ENCODE measurements at places on chromosomes 1 and 21.

GRCh38 chr1:203526130-203526529 is 32.2 kb downstream of the OPTC start:
- no peak for DNase-seq

DNA sequence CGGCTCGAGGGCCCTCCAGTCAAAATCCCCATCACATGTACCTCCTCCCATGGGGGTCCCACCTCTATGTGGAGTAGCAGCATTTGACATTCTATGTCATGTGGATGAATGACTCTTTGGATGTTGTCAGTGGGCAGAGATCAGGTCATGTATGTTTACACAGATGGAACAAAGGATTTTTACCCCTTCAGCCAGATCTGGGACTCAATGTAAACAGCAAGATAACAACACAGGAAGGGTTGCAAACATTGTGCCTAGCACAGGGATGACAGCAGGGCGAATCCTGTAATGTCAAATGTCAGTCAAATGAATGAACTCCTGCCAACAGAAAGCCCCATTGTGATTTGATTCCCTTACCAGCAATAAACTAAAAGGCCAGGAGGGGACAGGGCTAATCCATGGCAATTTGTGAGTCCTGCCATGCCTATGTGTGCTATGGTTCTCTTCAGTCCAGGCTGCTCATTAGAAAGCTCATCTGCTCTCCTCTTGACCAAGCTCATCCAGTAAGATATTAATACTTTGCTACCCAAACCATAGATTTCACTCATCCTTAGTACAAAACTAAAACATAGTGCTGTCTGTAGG is 60.3 kb downstream of the PGBD5 start:
- no peak for DNase-seq

GRCh38 chr1:82795508-82796149 is 994.9 kb downstream of the ADGRL2 start:
- no peak for DNase-seq

DNA sequence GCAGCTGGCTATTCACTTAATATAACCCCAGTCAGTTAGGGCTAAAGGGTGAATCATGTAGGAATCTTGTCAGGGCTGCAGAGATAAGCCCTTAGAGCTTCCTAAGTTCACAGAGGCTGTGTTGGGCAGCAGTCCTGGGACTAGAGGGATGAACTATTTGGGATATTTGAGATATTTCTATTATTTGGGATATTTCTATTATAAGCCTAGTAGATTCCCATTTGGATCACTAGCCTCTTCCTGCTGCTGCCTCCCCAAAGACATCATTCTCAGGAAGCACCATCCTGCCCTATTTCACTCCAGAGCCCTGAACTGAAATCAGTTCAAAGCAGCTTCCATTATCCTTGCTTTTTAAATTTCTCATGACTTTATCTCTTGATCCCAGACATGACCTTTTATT is 501.3 kb downstream of the NUF2 start:
- no peak for DNase-seq

DNA sequence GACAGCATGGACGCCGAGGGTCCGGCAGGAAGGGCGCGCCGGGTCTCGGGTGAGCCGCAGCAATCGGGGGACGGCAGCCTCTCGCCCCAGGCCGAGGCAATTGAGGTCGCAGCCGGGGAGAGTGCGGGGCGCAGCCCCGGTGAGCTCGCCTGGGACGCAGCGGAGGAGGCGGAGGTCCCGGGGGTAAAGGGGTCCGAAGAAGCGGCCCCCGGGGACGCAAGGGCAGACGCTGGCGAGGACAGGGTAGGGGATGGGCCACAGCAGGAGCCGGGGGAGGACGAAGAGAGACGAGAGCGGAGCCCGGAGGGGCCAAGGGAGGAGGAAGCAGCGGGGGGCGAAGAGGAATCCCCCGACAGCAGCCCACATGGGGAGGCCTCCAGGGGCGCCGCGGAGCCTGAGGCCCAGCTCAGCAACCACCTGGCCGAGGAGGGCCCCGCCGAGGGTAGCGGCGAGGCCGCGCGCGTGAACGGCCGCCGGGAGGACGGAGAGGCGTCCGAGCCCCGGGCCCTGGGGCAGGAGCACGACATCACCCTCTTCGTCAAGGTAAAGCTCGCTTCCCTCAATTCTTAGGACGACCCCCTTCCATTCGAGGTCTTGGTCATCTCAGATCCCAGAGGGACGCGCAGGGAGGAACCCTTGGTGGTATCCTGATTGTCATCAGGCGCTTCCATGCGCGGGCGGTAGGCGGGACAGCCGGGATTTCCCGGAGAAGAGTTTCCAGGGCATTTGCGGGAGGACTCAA is 1.6 kb downstream of the CLIC6 start:
- peak; percentile 42 for DNase-seq
